ENCODE measurements at places on chromosomes 13 and 19.

GRCh38 chr19:5250127-5250659 is 90.4 kb downstream of the PTPRS start:
- H3K4me3 ChIP-seq: no peak overlapping the region
- H3K4me1 ChIP-seq: no peaks in the 10 kb centered on the region
- H3K27me3 ChIP-seq: no peaks in the 10 kb centered on the region
- no peaks in the 10 kb centered on the region for H3K36me3 ChIP-seq

- no peaks in the 10 kb centered on the region for H3K27me3 ChIP-seq
- H3K36me3 ChIP-seq: no peaks in the 10 kb centered on the region
- no peak overlapping the region for H3K27ac ChIP-seq
- H3K4me3 ChIP-seq: no peak overlapping the region
Observed at GRCh38 chr13:67935626-67936025, 705.5 kb upstream of the PCDH9 start.

DNA sequence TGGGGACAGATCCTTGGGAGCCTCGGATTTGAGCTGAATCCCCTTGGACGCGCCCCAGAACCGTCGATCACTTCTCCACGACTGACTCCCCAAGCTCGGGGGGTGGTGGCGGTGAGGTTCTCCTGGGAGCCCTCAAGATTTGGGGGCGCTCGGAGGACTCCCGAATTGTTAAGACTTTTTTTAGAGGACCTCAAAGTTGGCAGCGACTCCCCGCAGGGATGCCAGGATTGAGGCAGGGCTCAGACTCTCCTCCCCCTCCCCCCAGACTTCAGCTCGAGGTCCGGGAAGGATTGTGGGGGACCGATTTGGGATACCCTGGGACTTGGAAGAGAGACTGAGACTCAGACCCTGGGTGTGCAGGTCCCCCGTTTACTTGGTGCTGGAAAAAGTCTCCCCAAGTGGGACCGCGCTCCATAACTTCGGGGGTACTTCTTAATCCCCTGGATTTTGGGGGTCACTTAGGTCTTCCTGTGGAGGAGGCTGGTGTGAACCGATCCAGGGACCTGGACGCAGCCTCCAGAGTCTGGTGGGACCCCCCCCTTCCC is 665 bp downstream of the VASP start:
- H3K27ac ChIP-seq: peak overlapping the region; percentile 82
- no peaks in the 10 kb centered on the region for H3K27me3 ChIP-seq
- DNase-seq: no peak
- peak overlapping the region; percentile 99 for H3K4me3 ChIP-seq
- no peaks in the 10 kb centered on the region for H3K36me3 ChIP-seq
- H3K4me1 ChIP-seq: peaks cover 27% of the 10 kb centered on the region

- H3K27me3 ChIP-seq: no peaks in the 10 kb centered on the region
- no peaks in the 10 kb centered on the region for H3K36me3 ChIP-seq
- peaks cover 21% of the 10 kb centered on the region for H3K4me1 ChIP-seq
- no peak for DNase-seq
Observed at GRCh38 chr13:36347531-36348210, 1.5 kb upstream of the SPART start.

- no peaks in the 10 kb centered on the region for H3K36me3 ChIP-seq
- no peak overlapping the region for H3K27ac ChIP-seq
- peaks cover 17% of the 10 kb centered on the region for H3K4me1 ChIP-seq
- no peaks in the 10 kb centered on the region for H3K27me3 ChIP-seq
Observed at GRCh38 chr13:114038211-114038613, 64.3 kb upstream of the C13orf46 start.

GRCh38 chr13:67045357-67045756 is 184.8 kb downstream of the PCDH9 start:
- no peaks in the 10 kb centered on the region for H3K4me1 ChIP-seq
- no peaks in the 10 kb centered on the region for H3K36me3 ChIP-seq

DNA sequence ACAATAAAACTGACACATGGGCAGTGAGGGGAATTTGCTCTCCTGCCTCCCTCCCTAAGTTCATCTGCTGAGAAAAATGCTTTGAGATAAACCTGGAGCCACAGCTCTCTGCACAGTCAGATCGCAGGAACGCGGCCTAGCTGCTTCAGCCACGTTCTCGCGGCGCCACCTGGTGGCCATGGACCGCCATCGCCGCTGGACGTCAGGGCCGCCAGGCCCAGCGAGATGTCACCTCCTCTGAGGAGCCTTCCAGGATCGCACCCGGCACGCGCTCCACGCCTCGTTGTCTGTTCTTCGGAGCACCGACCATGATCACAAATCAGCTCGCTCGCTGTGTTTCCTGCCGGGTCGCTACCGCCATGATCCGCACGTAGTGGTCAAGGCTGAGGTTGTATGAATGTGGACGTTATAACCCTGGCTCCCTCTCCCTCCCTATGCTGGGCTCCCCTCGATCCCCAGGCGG is 20.6 kb upstream of the USP29 start:
- H3K27me3 ChIP-seq: peaks cover 3% of the 10 kb centered on the region
- peak; percentile 82 for DNase-seq
- H3K4me1 ChIP-seq: no peaks in the 10 kb centered on the region
- no peak overlapping the region for H3K4me3 ChIP-seq
- H3K27ac ChIP-seq: no peak overlapping the region
- no peaks in the 10 kb centered on the region for H3K36me3 ChIP-seq

DNA sequence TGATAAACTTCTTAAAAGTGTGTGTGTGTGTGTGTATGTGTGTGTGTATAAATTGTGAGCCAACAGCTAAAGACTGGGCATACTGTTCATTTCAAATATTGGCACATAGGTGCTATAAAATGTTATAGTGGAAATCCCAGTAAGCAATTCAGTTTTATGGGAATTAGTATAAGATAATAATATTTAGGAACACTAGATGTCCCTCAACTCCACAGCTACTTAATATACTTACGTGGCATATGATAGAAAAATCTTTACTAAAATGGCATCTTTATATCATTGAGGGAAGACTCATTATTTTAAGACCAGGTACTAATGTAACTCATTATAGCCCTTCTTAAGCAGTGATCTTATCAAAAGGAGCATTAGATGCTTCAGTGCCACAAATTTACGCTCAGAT is 266.2 kb downstream of the MAB21L1 start:
- H3K4me1 ChIP-seq: no peaks in the 10 kb centered on the region
- H3K36me3 ChIP-seq: no peaks in the 10 kb centered on the region
- no peak overlapping the region for H3K4me3 ChIP-seq
- no peak for DNase-seq
- H3K27ac ChIP-seq: no peak overlapping the region

DNA sequence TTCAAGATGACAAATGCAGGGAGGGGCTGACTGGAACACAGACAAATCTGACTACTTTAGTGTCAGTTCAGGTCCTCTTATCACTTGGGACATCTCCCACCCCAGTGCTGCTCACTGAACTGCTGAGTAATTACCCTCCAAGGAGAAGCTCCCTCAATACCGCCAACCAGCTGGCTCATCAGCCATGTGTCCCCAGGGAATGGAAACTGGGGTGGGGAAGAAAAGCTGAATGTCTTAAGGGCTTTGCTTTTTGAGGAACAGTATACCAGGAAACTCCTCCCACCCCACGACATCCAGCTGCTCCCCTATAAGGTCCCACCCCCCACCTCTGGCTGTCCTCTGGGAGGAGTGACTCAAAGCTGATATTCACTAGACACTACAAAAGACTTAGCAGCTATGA is 2.0 kb downstream of the ZNF823 start:
- H3K4me3 ChIP-seq: no peak overlapping the region
- no peaks in the 10 kb centered on the region for H3K27me3 ChIP-seq
- H3K27ac ChIP-seq: no peak overlapping the region
- H3K4me1 ChIP-seq: peaks cover 16% of the 10 kb centered on the region
- DNase-seq: no peak

DNA sequence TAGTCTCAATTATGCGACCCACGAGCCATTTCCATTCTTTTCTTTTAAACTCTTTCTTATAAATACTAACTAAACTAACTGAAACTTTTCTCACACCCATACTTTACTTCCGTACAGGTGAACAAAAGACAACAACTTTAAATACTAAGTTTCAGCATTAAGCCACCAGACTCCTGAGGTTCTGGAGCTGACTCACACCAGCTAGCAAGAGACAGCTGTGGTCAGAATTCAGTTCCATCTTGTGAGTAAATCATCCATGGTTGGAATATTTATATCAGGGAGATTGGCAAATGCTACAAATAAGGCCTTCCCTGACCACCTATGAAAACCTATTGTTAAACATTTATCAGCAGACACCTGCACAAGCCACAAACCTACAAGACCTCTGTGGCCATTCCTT is 897.0 kb downstream of the EFNB2 start:
- no peak overlapping the region for H3K4me3 ChIP-seq
- H3K36me3 ChIP-seq: no peaks in the 10 kb centered on the region
- H3K27ac ChIP-seq: no peak overlapping the region
- no peaks in the 10 kb centered on the region for H3K4me1 ChIP-seq
- H3K27me3 ChIP-seq: no peaks in the 10 kb centered on the region

DNA sequence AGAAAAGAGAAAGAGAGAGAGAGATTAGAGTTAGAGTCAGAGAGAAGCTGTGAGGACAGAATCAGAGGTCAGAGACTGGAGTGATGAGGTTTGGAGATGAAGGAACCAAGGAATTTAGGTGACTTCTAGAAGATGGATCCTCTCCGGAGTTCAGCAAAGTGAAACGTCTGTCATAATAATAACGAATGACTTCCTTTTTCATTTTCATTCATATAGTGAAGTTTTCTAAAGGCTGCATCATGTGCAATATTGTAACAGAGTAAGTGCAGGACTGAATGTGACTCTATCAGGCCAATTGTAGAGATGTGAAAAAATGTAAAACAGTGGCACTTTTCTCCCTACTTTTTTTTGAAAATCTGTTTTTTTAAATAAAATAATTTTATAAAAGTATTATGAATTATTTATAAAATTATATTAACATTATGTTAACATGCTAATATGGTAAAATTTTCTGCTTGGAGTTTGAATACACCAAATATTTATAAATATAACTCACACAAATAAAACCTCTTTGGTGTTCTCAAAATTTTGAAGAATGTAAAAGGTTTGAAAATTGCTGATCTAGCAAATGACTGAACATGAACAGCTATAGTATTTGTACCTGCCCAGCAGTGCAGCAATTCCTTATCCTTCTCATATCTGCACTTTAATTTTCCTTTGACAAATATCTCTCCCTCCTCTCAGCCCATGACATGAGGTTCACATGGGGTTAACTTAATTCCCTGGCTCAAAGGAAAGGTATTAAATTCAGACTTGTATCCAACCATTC is 4.2 kb upstream of the TNFSF11 start:
- peaks cover 16% of the 10 kb centered on the region for H3K27me3 ChIP-seq
- no peak for DNase-seq
- H3K27ac ChIP-seq: no peak overlapping the region
- H3K4me1 ChIP-seq: peaks cover 5% of the 10 kb centered on the region
- H3K4me3 ChIP-seq: no peak overlapping the region

DNA sequence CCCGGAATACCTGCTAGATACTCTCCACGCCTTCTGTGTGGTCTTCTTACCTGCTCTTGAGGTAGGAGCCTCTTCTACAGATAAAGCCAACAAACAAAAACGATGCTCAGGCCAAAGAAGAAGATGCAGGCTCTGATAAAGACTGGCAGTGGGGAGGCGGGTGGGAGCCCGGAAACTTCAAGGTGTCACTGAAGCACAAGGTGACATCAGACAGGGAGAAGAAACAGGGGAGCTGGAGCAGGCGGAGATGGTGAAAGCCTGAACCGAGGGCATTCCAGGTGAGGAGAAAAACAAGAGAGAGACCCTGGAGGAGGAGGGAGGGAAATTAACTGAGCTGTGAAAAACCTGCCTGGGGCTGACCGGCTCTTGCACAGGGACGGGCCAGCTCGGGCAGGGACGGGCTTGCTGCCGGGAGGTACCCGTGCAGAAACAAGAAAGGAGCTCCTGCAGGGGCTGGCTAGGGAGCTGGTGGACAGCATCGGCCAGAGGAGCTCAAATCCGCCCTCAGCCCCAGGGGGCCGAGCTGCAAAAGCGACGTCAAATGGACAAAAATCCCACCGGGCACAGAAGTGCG is 19.0 kb downstream of the GNG7 start:
- no peak for DNase-seq
- H3K27me3 ChIP-seq: no peaks in the 10 kb centered on the region
- H3K27ac ChIP-seq: no peak overlapping the region

DNA sequence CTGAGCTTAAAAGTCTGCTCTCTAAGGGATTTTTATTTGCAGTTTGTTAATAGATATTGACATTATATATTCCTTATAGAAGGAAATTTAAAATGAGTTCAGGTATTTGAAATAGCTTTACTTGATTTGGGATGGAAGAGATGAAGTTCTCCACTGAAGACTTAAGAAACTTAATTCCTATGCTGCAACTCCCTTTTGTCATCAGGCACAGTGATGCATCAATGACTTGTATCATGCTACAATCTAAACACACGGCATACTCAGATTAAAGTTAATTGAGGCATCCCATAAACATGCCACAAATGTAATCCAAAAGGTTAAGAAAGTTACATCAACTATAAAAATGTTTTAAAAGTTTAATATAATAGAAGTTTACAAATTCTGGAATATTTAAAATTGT is 109.0 kb downstream of the STARD13 start:
- no peaks in the 10 kb centered on the region for H3K4me1 ChIP-seq
- H3K27me3 ChIP-seq: no peaks in the 10 kb centered on the region
- DNase-seq: no peak
- no peak overlapping the region for H3K4me3 ChIP-seq
- H3K27ac ChIP-seq: no peak overlapping the region

All from upper lobe of right lung (tissue), 1 donor.